ENCODE measurements at places on chromosomes 7 and 10.

GRCh38 chr10:117670116-117670904, 127.8 kb downstream of the EMX2 start:
- no peak for DNase-seq

DNA sequence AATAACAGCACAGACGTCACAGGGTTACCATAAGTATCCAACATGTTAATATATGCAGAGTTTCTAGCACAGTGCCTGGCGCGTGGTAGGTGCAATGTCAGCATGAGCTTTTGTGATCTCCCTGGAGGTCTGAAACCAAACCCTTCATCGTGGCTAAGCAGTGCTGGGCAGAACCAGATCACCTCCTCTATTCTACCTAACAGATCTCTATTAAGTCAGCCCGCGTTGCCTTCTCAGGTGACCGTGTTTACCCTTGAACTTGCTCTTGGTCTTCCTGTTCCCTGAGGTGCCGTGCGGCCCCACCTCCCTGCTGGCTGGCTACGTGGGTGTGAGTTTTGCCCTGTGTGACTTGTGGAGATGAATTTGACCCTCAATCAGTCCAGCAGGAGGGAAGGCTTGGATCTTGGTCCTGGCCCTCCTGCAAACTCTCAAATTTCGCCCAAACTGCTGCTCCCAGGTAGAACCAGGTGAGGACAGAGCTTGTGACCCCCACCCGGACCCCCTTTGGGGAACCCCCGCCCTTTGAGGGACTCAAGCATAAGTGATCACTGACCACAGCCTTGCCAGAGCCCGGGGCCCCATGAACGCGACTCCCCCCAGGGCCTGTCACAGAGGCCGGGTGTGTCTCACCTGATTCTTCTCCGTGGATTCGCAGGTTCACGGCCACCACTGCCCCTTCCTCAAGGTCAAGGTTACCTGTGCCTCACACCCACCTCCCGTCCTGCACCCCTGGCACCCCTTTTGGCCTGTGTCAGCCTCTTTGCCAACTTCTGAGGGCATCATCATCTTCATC, 54.2 kb downstream of the ELFN1 start:
- no peak for DNase-seq

GRCh38 chr10:10503772-10504171, 513.9 kb upstream of the CELF2 start:
- DNase-seq = no peak

GRCh38 chr10:118977022-118977599, 52.4 kb upstream of the NANOS1 start:
- DNase-seq = no peak

DNA sequence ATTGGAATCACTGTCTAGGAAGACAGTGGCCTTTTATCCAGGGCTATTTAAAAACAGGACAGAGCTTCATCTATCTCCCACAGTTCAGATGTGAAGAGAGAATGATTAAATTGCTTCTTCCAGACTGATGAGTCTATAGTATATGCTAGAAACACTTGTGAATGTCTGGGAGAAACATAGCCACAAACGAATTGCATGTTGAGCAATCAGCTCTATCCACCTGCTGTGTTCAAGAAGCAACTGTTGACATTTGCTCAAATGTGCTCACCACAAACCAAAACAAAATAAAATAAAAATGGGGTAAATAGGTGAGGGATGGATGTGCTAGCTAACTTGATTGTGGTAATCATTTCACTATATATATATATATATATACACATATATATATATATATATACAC, 195.1 kb downstream of the HECW1 start:
- no peak for DNase-seq

DNA sequence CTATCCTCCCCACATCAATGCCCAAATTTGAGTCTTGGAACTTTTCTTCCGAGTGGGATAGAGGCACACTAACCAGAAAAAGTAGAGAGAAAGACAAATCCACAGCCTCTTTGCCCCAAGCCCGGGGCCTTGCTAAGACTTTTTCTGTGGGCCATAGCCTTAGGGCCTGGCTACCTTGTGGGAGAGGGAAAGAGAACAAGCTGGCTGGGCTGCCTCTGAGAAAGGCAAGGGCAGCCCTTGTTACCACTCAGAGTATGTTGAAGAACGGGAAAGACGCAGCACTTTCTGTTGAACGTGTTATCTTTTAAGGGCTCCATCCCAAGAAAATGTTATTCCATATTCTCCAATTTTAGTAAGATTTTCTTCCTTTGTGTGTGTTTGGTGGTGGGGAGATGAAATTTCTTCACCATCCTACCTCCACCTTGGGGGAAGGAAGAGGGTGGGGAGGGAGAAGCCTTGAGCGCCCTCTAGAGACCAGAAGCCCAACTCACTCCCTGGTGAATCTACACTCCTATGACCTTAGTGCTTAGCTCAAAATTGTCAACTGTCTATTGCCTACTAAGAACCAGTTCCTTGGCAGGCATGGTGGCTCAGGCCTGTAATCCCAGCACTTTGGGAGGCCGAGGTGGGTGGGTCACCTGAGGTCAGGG, 3.9 kb upstream of the NRF1 start:
- peak; percentile 46 for DNase-seq

- DNase-seq = peak; percentile 89
Observed at GRCh38 chr7:130943336-130943901, 209.4 kb upstream of the KLF14 start.
